ENCODE measurements at places on chromosomes 5 and 9.

- no peak for DNase-seq
These were observed 176.7 kb downstream of the MED10 start for GRCh38 chr5:6201631-6202030.

GRCh38 chr5:93058309-93058708, 522.7 kb downstream of the NR2F1-AS1 start:
- DNase-seq = no peak

- DNase-seq = no peak
These were observed 359.0 kb downstream of the SLIT3 start for GRCh38 chr5:168941901-168942300.

DNA sequence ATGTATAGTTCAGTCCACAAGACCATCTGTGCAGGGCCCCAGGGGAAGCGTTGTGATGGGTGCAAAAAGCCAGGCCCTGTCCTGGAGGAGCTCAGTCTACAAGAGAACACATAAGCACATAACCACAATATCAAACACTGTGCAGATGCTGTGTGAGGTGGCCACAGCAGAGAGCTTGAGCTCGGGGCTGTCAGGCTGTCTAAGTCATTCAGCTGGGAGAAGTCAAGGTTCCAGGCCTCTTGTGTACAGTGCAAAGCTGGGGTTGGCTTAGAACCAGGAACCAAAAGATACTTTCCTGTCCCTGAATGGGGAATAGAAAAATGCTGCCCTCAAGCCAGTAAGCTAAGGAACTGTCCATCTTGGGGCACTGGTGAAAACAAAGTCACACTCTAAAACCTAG, 75.0 kb downstream of the PRDM6 start:
- no peak for DNase-seq

GRCh38 chr9:78280982-78281668, 15.8 kb upstream of the PSAT1 start:
- DNase-seq = no peak

DNA sequence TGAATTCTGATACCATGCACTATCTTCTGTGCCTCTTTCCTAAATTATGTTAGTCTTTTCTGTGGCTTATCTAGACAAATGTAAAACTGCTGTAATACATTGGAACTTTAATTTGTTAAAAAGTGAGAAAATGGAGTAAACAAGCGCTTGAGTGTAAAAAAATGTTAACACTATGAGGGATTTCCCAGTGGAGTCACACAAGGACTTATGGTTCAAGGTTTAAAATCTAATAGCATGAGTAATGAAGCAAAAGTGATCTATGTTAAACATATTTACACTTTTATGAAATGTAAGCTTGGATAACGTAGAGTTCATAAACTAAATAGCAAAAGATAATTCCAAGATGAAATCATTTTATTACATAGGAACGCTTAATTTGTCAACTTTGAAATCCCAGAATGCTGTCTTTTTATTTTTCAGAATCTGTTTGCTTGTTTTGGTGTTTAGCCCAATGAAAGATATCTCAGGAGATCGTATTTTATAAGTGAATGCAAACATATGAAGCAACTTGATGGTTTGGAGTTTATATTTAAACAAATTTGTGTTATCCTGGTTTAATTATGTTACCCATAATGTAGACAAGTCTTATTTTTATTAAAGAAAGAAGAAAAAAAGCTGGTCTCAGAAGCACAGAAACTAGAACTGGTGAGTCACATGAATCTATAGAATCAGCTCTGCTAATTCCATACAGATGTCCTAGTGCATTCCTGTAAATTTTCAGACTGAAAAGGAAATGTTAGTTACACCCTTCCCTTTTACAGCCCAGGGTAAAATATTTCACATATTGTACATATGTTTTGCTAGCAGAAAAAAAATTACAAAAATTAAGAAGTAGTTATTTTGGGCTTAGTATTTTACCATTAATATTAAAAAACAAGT, 34.2 kb upstream of the FBN2 start:
- no peak for DNase-seq

DNA sequence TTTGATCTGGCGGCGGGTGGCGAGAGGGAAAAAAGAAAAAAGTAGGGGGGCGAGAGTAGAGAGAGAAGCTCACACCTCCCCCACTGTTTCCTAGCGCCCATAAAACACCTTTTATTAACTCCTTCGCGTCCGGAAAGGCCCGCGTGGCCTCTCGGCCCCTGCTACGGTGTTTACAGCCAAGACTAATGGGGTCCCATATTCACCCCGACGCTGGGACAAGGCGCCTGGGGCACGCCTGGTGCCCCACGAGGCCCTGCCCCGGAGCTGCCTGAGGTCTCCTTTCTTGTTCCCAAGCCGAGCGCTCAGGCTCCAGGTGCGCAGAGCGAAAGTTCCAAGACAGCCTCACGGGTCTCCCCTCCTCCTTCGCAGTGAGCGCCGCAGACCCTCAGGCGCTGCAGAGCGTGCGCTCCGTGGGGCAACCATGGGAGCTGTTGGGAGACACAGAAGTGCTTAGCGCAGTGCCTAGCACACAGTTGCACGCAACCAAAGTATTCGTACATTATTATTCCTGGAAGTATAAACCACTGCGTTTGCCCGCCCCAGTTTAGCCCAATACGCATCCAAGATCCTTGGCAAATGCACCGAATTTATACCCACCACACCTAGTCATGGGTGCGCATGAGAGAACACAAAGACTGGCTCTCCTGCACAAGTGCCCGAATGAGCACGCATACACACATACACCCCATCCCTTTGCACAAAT, 4.3 kb downstream of the HAND1 start:
- DNase-seq = no peak

- DNase-seq = no peak
These were observed 91.1 kb upstream of the PPP1R26 start for GRCh38 chr9:135388530-135388929.

- no peak for DNase-seq
These were observed 30.2 kb upstream of the SMIM23 start for GRCh38 chr5:171755354-171755821.

- DNase-seq = no peak
These were observed 462.4 kb downstream of the PRR16 start for GRCh38 chr5:120926471-120926870.

GRCh38 chr5:169581580-169582227, 1.9 kb upstream of the SPDL1 start:
- DNase-seq = peak; percentile 64

GRCh38 chr9:109843641-109844040, 63.6 kb downstream of the PALM2AKAP2 start:
- DNase-seq = no peak

GRCh38 chr5:77171141-77171910, 39.2 kb upstream of the PDE8B start:
- no peak for DNase-seq

DNA sequence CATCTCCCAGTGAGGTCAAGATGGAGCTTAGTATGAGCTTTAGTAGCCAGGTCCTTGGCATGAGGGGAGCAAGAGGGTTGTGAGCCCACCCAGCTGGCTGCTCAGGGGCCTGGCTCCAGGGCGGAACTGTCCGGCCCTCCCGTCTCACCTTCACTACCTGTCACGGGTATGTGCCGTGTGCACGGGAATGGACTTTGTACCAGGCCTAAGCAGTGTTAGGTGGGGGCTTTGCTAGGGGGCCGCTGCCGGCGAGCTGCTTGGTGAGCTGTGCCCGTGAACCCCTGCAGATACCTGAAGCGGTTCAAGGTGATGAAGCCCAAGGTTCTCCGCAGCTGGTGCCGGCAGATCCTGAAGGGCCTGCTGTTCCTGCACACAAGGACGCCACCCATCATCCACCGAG, 46.7 kb downstream of the WNK2 start:
- DNase-seq = no peak

DNA sequence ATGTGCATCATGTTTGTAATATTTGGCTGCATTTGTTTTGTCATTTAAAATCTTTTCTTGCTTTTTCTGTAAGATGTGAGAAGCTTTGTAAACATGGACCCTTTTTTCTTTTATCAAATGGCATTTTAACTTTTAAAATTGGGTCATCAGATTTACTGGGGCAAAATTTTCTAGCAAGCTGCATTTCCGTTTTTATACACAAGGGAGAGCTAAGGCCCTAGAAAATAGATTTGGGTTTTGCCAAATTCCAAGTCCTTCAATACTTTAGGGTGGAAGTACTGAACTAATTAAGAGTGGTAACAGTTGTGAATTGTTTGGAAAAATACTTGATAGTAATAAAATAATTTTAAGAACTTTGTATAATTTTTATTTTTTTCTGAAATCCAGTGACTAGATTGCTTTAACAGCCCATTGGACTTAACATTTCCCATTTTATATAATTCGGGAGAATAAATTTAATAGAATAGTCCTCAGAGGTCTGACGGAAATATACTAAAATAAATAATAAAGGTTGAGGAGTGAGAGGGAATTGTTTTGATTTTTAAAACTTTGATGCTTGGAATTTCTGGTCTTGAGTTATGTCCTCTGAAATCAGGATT, 117.4 kb downstream of the SMARCA2 start:
- no peak for DNase-seq

GRCh38 chr5:158639881-158640592, 459.7 kb downstream of the EBF1 start:
- no peak for DNase-seq

DNA sequence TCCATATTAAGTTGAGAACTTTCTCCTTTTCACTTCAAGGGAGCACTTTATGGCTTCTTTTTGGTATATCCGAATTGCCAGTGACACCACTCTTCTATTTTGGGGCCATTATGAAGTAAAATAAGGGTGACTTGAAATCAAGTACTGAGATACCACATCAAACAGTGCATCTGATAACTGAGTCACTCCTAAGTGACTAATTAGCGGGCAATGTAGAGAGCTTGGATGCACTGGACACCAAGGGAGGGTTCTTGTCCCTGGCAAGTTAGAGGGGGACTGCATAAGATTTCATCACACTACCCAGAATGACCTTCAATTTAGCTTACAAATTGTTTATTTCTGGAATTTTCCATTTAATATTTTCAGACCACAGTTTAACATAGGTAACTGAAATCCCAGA, 813.9 kb upstream of the CDH10 start:
- no peak for DNase-seq

GRCh38 chr5:92565673-92566072, 1015.3 kb downstream of the NR2F1-AS1 start:
- no peak for DNase-seq

DNA sequence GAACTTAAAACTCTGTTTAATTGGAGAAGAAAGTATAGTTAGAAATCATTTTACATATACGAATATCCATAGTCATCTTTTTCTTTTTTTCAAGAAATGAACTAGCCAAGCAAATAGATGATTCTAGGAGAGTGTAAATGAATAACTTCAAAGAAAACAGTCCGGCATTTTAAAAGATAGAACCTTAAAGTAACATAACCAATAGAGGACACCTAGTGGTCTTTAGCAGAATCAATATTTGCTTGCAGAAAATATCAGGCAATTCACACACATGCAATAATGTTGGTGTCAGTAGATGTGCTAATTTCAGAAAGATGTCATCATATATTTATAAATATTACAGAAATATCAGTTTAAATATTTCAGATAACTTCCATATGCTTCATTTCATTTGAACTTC, 57.1 kb downstream of the HCN1 start:
- DNase-seq = no peak

DNA sequence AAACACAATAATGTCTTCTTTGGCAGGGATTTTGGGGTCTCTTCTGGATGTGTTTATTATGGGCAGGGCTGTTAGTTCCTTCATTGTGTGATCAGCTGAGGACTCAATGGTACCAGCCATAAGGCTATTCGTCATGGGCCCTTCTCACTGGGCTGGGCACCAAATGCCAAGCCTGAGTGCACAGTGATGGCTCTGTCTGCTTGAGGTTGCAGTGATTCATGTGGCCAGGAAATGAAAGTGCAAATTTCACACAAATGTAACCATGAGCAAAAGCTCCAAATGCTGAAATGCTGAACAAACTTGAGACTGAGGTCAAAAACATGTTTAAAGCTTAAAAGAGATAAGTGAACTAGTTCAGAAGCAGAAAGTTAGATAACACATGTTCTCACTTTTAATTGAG, 191.0 kb downstream of the TARS1 start:
- DNase-seq = no peak

All from neural crest cell (in vitro differentiated cells).